ENCODE measurements at places on chromosomes 1 and 21.

DNA sequence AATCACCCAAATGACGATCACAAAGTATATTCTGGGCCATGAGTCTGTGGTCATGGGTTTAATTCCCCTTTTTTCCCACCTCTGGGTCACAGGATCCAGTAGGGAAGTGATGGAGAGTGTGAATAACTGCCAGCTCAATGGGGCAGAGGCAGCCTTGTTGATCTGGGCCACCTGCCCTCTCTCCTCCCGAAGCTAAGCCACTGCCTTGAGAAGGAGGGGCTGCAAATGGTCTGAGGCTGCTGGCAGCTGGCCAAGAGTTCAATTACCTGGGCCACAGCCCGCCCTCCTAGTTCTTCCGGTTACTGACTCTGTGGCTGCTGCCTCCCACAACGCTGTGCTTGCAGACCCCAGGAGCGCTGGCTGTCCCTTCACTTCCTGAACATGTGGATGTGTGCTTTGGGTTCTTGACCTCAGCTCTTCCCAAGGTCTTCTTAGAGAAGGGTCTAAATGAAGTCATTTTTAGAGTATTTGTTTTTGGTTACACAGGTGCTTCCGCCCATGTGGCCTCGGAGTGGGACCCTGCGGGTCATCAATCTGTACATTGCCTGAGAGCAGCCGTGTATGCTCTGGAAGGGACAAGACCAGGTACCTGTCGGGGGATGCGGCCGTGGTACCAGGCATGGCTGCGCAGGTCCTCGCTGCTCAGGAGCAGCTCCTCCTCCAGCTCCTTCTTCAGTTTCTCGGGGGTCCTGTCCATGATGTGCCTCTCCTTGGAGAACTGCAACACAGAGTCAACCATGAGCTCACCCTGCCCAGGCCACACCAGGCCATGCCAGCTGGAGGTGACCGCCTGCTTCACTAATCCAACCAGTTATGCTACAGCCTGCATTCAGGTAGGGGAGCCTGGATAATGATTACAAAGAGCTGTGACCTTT, 89.7 kb downstream of the BCAR3 start:
- no peak for DNase-seq

GRCh38 chr1:236701782-236702181, 15.5 kb downstream of the ACTN2 start:
- DNase-seq: no peak

DNA sequence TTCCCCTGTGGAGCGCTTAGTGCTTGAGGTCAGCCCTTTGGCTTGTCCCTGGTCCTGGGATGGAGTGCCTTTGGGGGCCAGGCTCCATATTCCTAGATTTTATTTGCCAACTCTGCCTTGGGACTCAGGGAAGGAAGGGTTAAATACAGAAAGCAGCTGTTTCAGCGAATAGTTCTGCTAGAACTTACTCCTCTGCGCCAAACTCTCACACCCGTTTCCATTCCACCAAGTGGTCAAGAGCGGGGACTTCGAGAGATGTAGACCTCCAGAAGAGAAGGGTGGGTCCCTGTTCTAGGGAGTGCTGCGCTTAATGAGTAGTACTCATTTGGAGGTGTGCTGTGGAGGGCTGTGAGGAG, 704 bp upstream of the TOMM40L start:
- no peak for DNase-seq

DNA sequence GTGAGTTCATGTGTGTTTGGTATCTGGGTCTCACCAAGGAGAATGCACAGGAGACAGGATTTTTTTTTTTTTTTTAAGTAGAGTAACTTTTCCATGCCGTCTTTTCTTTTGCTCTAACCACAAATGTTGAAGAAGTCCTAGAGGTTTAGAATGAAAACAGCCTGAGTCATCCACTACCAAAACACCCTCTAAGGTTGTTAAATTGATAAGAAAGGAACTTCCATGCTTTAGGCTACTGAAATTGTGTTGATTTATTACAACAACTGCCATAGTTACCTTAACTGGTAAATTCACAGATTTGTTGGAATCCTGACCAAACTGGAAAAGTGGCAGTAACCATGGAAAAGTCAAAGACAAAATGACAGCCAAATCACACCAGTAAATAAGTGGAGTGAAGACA, 375.6 kb downstream of the AMY1C start:
- DNase-seq: no peak

DNA sequence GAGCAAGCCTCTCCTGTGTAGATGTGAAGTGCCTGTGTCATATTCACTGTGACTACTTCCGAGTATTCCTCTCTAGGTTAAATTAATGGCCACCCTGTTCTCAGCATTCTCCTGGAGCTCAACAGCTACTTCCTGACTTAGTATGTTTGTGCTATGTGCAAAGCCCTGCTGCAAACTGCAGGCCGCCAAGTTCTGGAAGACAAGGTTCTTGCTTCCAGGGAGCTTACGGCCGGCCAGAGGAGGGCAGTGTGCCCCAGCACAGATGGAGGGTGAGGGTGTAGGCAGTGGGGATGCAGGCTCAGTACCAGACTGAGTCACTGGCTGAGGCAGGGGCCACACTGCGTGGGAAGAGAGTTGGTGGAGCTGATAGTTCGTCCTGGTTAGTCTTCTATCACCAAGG, 43.2 kb downstream of the ELK4 start:
- DNase-seq: no peak

GRCh38 chr1:212928323-212929291, 21.7 kb upstream of the VASH2 start:
- DNase-seq: no peak

DNA sequence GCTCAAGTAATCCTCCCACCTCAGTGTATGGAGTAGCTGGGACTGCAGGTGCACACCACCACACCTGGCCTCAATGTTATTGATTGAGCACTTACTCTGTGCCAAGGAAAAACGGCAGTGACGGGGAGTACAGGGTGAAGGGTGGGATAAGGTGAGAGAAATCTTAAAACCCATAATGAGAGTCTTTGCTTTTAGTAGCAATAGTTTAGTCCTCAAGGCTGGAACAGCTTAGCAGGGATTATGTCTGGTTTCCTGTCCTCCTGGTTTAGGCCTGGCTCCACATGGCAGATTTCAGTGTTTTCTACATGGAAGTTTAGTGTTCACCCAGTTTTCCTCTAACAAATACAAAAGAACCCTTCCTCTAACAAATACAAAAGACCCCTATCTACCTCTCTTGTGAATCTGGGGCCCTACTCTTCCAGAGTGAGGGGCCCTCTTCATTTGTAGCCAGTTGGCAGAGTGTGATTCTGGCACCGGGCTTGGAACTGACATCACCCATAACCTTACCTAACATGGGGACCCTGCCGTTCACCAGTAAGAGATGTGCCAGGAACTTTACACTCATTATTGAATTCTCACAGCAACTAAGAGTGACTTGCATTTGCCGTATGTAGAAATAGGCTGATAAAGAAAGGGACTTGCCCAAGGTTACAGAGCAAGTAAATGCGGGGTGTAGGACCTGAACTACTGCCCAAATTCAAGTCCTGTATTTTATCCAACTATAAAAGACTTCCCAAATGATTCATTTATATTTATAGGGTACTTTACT, 6.9 kb downstream of the ZNF691 start:
- no peak for DNase-seq

- no peak for DNase-seq
These were observed 33.6 kb downstream of the SPAG17 start for GRCh38 chr1:118151312-118151937.

DNA sequence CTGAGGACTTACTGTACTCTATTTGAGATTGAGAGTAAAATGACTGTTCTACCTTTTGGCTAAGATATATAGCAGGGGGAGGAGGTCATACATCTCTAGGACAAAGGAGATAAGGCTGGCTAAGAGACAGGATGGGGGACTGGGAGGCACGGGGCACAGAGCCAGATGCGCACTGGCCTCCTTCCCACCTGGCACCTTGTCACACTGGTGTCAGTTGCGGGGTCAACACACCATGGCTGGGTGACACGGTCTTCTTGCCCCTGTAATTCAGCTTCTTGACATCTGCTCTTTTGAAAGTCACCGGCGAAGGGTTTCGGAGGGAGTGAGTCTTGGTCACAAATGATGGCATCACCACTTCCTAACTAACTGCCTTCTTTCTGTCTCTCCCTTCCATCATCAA, 177.3 kb downstream of the ZSCAN20 start:
- no peak for DNase-seq

DNA sequence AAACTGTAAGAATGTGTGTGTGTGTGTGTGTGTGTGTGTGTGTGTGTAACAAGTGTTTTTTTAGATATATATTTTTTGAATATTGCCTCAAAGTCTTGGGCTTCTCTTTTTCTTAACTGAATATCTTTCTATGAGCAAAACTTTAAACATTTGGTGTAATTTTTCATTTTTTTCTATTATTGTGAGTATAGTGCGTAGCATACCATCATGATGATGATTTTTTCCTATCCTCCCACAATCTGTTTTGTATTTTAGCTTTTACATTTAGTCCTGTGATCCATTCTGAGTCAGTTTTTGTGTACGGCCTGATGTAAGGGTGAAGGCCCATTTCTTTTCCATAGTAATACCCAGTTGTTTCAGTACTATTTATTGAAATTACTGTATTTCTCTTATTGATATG, 680.6 kb downstream of the TTLL7 start:
- DNase-seq: no peak

DNA sequence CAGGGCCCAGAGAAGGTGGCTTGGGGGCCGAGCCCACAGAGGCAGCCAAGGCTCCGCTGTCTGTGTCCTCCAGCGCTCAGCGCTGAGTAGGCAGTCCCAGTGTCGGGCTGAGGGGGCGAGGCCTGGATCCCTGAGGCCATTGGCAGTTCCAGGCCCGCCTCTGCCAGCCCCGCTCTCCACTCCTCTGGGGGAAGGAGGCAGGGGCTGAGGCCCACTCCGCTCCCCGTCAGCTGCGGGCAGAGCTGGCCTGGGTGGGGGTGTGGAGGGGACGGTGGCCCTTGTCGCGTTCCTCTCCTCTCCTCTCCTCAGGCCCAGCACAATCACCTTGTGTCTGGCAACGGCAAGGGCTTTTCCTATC, 132.8 kb downstream of the CASZ1 start:
- DNase-seq: no peak

DNA sequence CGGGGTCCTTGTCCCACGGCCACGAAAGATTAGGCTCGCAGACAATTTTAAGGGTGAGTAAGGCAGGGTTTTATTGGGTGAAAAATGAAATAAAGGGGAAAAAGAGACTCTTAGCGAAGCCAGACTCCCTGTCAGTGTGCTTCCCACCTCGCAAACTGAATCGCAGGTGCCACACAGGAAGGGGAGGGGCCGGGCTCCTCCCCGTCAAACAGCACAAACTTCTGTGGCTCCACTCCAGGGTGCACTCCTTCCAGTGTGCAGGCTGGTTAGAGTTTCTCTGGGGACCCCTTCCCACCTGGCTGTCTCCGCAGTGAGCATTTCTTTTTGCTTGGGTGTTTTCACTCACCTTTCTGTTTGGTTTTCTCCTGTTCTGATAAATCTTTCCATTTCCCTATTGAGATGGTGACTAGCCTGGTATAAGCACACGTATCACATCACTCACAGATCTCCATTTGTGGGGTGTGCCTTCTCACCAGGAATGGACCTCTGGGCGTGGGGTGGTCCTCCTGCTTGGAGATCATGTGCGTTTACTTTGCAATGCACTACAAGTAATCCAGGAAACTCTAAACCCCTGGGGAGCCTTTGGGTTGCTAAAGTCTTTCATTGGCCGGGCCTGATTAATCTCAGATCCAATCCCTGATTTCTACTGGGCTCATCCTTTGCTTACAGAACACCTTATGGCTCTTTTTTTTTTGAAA, 37.6 kb upstream of the GALNT2 start:
- no peak for DNase-seq

DNA sequence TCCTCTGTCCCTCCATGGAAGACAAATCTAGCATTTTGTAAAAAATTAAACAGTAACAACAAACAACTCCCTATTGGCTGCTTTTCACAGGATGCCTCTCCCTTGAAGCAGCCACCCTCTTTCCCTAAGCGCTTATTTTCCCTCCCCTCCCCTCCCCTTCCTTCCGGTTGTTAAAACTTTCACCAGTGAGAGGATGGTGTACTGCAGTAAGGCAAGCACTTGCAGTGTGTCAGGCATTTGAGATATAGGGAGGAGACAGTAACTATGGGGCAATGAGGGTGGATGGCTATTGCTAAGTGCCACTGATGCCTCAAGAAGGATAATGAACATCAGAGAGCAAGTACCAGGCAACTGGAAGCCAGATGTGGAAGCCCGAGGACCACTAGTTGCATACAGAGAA, 19.1 kb upstream of the KIAA1614 start:
- no peak for DNase-seq

GRCh38 chr1:98287626-98288025, 366.8 kb upstream of the DPYD start:
- DNase-seq: no peak

DNA sequence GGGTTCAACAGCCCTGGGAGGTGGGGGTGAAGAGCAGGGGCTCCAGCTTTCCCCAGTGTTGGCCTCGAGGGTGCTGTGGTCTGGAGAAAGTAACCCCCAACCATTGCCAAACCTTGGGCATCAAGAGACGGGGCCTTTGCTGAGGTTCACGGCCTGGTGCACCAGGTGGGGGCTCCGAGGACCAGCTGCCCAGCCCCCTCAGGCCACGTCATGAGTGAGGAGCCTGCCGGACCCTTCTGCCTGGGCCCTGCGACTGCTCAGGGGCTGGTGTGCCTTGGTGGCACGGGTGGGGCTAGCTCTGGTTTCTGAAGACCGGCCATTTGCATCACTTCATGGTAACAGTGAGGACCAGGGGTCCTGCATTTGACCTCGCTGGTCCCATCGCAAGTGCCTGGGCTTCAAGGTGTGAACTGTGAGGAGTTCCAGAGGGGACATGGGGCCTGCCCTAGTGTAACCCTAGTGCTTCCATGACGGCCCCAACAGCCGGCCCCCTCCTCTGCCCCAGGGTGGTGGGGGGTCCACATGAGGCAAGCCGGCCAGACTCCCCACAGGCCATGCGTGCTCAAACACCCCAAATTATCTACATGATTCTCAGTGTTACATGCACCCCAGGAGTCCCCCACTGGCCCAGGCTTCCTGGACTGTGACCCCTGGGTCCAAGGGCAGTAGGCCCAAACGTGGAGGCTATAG, 13.5 kb downstream of the MORN1 start:
- DNase-seq: no peak

DNA sequence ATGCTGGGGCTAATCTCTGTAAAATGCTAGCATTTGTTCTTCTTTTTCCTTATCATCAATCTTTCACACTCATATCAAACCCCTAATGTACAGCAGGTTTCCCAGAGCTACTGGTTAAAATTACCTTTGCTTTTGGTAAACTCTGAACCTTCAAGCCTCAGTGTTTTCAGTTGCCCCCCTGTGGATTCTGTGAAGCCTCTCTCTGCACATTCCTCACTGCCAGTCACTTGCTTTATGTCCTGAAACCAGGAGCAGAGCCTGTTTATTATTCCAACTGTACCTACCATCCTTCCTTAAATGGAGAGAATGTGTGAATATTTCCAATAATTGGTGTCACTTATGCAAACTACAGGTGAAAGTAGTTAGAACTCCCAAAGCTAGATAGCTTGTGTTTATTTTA, 134.2 kb downstream of the NEK7 start:
- no peak for DNase-seq

- DNase-seq: no peak
These were observed 21.3 kb upstream of the ATF3 start for GRCh38 chr1:212587016-212587887.

Data from central memory CD8-positive, alpha-beta T cell (primary cell).